ENCODE measurements at places on chromosomes 5 and 9.

GRCh38 chr9:95565982-95566381, 49.2 kb upstream of the PTCH1 start:
- DNase-seq = no peak

DNA sequence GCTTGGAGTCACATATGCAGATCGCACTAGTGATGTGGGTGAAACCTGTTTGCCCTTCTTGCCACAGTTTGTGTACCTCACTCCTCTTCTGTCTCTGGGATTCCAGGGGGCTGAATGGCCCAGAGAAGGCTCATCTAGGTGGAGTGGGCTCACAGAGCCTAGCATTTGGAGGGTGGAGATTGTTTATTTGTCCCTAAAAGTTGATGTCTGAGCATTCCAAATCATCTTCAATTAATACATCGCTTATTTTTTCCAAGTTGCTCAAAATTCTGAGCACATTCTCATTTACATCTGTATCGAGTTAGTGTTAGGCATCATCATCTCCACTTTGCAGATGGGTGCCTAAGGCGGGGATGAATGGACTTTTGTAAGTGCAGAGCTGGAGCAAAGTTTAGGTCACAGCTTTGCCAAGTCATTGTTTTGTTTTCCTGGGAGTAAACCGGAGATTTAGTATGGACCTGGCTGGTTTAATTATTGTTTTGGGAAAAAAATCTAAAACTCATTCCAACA, 2.0 kb downstream of the ABL1 start:
- DNase-seq = no peak

- no peak for DNase-seq
Measured at GRCh38 chr5:174832025-174832424, 107.6 kb downstream of the MSX2 start.

DNA sequence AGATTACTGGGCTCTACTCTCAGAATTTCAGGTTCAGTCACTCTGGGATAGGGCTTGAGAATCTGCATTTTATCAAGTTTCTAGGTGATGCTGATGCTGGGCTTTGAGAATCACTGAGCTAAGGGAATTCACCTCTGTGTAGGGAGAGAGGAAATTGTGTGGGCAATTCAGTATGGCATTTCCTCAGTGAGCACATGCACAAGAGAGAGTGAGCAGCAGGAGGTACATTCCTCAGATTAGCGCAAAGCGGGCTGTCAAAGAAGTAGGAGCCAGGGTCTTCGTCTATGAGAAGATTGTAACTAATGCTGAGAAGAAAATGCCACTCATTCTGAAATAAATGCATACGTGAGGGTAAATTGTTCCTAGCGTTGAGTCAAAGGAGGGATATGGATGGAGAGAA, 175.9 kb downstream of the KIF4B start:
- DNase-seq = no peak

DNA sequence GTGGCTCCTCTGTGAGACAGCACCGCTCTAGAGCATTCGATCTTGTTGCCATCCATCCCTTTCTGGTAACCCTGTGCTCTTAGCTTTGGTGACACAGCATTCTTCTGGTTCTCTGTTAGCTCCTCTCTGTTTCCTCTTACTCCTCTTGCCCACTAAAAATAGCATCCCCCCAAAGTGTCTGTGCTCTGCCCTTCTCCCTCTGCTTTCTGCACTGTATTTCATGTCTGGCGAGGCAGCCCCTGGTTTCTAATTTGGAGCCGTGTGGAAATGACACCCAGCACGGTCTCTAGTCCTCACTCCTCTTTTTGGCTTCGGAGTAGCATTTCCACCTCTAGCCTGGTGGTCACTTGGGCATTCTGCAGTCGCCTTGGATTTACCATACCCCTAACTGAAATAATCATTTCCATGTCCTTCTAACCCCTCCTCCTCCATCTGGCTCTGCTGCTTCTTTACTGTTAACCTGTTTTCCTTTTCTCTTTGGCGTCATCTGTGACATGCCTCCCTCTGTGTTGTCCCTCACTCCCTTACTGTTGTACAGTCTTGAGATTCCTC, 23.8 kb downstream of the NPR3 start:
- DNase-seq = no peak

DNA sequence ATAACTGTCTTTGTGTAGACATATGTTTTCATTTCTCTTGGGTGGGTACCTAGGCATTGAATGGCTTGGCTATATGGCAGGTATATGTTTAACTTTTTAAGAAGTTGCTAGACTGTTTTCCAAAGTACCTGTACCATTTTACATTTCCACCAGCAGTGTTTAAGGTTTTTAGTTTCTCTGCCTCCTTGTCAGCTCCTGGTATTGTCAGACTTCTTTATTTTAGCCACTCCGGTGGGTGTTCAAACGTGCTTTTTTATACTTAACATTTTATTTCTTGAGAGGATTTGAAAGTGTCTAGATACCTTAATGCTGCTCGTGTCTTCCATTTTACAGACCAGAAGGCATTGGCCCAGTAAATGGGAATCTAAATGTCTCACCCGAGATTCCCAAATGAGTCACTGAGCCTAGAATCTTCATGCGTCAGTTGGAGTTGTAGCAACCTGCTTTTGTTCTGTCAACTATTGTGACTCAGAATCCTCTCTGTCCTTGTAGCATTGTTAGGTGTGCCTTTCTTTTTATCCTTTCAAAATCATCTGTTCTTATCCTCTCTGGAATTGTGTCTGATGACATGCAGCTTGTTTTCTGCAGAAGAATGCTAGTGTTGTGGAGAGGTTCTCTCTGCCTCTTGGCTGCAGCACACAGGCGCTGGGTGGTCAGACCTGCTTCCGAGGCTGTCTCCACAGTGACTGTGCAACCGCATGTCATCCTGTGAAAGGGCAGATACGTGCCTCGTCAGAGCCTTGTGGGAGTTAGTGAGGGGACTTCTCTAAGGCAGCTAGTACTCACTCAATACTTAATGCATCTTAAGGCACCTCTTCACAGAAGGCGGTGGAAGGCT, 291.8 kb downstream of the AOPEP start:
- no peak for DNase-seq

DNA sequence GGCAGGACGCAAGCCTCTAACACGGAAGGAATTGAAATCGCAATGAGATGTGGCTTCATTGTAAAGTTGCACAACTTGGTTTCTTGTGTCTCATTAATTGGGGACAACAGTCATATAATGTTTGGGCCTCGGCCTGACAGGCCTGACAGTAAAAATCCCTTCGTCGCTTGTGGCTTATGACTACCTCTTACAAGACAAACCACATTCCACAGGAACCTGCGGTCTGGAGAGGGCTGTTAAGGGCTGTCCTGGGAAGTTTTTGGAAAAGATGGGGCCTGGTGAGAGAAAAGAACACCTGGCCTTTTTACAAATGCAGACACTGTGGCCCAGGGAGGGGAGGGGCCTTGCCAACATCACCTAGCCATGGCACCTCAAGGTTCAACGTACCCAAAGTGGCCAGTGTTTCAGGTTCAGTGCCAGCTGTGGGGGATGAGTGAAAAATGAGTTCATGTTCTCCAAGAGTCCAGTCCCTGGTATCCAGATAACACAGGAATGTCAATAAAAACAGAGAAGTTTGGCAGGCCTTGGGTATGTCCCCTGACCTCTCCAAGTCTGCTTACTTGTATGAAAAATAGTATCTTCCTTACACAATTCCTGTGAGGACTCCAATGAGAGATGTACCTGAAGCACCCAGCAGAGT, 22.2 kb downstream of the SHB start:
- no peak for DNase-seq

DNA sequence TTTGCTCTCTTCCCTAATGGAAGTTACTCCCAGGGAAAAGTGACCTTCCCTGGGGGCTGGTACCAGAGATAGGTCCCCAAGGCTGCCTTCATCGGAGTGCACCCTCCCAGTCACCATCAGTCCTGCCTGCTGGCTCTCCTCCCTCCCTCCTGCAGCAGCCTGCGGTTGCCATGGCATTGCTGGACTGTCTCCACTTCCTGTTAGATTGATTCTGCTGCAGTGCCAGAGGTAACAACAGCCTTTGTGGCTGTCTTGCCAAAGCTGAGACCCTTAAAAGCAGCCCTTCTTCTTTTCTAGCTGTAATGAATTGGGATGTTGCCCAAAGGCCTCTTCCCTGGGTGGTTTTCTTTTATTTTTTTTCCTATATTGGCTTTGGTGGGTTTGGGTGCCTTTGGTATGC, 78.1 kb upstream of the PRLR start:
- DNase-seq = no peak

DNA sequence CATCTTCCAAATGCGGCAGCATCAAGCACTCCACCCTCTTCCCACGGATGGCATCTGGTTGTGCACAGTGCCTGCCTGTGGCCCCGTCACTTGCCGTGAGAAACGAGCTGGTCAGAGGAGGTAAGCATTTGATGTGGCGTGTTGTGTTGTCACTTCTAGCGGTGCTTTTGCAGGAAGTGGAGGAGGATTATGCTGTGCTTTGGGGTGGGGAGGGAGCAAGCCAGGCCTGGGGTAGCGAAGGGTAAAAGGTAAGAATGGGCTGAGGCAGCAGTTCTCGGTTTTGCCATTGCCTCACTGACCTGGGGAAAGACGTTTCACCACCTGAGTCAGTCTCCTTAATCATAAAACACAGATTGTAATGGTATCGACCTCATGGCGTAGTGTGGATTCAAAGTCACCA, 2.3 kb upstream of the POMT1 start:
- DNase-seq = peak; percentile 48

- no peak for DNase-seq
Measured at GRCh38 chr5:64619609-64620008, 70.7 kb upstream of the SHISAL2B start.

DNA sequence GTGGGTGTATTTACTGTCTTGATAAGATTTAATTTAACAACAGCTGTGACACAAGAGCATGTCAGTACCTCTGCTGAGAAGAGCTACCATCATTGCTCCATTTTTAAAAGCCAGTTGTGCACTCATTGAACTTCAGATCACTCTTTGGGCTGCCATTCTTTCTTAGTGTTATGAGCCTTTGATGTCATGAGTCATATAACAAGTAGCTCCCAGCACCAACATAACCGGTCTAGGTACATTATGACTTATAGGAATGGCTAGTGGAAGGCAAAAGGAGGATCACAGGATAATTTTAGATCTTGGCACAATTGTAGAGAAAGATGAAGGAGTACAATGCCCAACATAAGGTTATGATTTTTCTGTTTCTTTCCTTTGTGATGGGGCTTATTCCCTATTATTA, 170.8 kb upstream of the FBN2 start:
- DNase-seq = no peak

DNA sequence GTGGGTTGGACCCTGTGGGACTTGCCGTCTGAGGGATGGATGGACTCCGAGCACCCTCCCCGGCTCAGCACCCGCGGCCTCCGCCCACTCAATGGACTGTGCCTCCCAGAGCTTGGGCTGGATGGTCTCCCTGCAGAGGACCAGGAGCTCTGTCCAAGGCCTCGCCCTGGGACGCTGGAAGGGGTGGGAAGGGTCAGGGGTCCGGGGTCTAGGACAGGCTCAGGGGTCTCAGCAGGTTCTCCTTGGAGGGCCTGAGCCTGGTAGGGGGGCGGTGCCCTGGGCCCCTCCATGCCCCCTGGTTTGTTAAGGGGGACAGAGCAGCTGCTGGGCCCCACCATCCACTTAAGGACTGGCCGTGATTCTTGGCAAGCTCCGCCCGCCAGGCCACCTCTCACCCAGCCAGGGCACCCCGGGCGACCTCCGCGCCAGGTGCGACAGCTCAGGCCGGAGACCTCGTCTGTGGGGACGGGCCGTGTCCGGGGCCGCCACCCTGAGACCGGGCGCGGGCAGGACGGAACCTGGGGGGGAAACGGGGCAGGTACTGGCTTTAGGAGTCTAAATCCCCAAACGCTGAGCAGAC, 29.2 kb downstream of the EXOC3 start:
- no peak for DNase-seq

- DNase-seq = no peak
Measured at GRCh38 chr5:79229357-79230174, 6.4 kb upstream of the JMY start.

DNA sequence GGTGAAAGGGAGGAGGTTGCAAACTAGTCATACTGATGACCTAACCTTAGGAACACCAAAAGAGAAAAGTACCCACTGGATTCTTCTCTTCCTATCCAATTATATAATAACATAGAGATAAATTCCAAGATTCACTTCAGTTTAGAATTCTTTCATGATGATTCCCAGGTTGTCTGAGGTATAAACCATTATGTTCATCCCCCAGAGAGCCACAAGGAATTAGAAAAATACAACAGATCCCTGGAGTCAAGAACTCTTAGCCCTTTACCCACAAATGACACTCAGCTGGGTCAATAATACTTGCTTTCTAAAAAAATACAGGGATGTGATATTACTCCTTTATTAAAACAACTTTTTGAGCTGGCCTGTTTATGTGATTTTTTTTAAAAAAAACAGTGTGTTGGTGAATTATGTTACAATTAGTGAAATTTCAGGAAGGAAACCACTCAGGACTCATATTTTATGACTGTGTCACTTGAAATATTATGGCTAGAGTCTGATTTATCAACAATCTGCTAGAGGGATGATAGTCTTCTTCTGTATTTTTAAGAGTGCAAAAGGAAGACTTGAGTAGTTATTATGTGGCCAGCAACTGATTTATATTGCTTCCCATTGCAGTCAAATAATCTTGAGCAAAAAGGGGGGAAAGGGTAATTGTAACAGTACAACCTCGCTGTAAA, 338.2 kb downstream of the NFIB start:
- no peak for DNase-seq

GRCh38 chr9:89000973-89001916, 10.0 kb downstream of the S1PR3 start:
- DNase-seq = peak; percentile 31

DNA sequence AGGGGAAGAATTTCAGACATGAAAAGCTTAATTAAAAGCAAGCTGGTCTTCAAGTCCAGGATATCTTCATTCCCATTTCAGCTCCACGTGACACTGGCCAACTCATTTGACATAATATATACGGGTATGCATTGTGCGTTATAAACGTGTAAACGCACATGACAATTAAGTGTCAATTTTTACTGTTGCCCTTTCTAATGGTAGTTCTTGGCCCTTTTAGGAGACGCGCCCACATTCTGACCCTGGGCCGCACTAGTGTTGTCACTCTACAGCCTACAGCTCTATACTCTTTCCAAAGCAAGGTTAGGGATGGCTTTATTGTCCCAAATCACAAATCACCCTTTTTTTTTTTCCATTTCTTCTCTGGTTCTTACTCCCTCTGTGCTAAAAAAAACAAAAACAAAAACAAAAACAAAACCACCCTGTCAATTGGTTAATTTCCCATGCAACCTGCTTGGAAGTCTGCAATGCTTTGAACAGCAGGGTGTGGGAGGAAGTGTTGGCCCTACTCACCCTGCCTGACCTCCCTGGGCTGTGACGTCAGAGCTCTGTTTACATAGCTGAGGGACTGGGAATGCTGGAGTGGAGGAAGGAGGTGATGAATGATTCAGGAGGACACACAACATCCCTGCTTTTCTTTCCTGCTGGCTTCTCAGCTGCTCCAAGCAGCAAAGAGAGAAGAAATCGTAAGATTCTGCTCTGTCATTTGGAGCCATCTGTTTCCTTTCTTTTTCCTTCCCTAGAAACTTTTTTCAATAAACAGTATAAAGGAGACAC, 19.3 kb downstream of the RFK start:
- no peak for DNase-seq

DNA sequence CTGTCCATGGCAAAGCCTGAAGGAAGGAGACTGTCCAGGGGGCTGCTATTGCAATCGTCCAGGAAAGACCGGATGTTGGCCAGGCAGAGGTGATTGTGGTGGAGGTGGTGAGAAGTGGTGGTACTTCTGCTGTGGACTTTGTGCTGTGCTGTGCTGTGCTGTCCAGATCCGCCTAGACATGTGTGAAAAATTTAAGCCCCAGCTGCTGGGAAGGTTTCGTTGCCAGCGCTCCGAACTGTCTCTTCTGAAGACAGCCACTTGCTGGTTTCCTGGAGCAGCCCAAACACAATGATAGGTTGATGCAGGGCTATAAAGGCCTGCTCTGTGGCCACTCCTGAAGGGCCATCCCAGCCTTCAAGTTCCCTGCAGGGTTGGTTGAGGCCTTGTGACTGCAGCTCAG, 223.0 kb upstream of the MPDZ start:
- no peak for DNase-seq

Measured in stimulated activated CD8-positive, alpha-beta memory T cell treated with anti-CD3 and anti-CD28 coated beads, Interleukin-4, amount 100 ng/mL, for 4 hours (primary cell).